ENCODE measurements at places on chromosomes 4 and X. TPM values are rescaled to one million over a fixed set of nuclear protein-coding genes. Genes with fewer than 3 reads are reported as not detected.

SLC49A3 gene
- 4.6 TPM for polyA plus RNA-seq

GPRASP2 gene
- 19.3 TPM for polyA plus RNA-seq

ERAS gene
- polyA plus RNA-seq: 0.27 TPM

RNF212 gene
- polyA plus RNA-seq: 1.8 TPM

RHOXF2 gene
- polyA plus RNA-seq: not detected

GAGE1 gene
- not detected for polyA plus RNA-seq

GRCh38 chr4:56374956-56375355 is 12.3 kb downstream of the AASDH start:
- no peaks in the 10 kb centered on the region for H3K27me3 ChIP-seq
- H3K4me1 ChIP-seq: no peaks in the 10 kb centered on the region
- no peak overlapping the region for H3K27ac ChIP-seq
- DNase-seq: no peak
- no peak overlapping the region for H3K4me3 ChIP-seq
- peaks cover 19% of the 10 kb centered on the region for H3K36me3 ChIP-seq

DNA sequence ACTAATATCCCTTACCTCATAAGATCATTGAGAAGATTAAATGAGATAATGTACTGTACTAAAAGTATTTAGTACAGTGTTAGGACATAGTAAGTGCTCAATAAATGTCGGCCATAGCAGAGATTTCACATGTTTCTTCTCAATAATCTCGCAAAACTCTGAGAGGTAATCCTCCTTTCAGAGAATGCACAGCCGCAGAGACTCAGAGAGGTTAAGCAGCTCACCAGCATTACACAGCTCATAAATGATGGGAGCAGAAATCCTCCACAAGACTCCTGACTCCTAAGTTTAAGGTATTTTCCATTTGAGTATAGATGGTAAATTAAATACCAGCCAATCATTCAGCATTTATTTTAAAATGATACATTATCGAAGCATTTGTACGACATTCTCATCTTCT is 34.6 kb downstream of the FAM114A1 start:
- DNase-seq: no peak
- peaks cover 29% of the 10 kb centered on the region for H3K36me3 ChIP-seq

DNA sequence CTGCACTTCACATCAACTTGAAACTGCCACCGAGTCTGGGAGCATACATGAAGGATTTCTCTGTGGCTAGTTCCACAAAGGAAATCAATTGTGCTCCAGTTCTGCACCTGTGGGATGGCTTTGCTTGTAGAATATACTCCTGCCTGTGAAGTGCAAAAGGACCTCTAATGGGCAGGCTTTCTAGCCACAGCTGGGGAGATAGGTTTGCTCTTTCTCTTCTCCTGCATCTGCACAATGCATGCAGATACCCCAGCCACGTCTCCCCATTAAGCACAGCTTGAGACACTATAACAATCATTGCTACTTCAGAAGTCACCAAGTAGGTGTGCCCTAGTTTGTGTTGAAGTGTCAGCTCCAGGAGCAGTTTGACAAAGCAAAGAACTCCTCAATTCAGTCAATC is 364.6 kb downstream of the ZIC3 start:
- H3K4me3 ChIP-seq: no peak overlapping the region
- no peaks in the 10 kb centered on the region for H3K4me1 ChIP-seq
- H3K27ac ChIP-seq: no peak overlapping the region
- H3K36me3 ChIP-seq: no peaks in the 10 kb centered on the region
- no peaks in the 10 kb centered on the region for H3K27me3 ChIP-seq

GRCh38 chr4:40055511-40055862 is 1.2 kb upstream of the N4BP2 start:
- peak overlapping the region; percentile 99 for H3K27ac ChIP-seq
- DNase-seq: no peak
- H3K27me3 ChIP-seq: no peaks in the 10 kb centered on the region
- peak overlapping the region; percentile 77 for H3K4me3 ChIP-seq

All from large intestine (tissue), 12 donors.